ENCODE measurements at places on chromosomes 5 and 9.

DNA sequence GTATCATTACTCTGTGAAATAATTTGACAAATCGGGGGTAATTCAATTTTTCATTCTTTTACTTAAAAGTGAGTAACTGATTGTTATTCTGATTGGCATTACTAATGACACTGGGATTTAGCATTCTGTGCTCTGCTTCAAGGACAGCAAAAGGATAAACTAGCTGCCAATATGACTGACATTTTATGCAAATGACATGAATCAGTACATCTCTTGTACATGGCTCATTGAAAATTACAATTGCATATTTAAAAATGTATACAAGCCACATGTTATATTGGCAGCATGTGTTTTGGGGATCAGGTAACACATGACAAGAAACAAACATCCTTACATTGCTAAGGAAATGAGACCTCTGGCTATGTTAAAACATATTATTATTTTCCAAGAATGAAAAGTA lies 79.0 kb downstream of the SMC2 start:
- no peak for DNase-seq

GRCh38 chr5:32172923-32173266 lies 1.2 kb downstream of the GOLPH3 start:
- DNase-seq = no peak

DNA sequence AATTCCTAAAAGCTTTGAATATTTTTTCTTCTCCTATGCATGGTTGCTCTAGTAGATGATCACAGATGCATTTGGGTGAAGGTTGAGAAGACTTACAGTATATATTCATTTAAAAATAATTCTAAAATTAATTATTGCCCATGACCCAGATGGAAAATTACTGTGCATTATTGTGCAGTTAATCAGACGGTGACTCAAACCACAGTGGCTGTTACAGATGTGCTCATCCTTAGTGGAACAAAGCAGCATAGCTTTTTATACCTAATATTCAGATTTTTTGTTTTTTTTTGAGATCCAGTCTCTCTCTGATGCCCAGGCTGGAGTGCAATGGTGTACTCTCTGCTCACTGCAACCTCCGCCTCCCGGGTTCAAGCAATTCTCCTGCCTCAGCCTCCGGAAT lies 10.7 kb downstream of the OR2V1 start:
- peak; percentile 70 for DNase-seq

DNA sequence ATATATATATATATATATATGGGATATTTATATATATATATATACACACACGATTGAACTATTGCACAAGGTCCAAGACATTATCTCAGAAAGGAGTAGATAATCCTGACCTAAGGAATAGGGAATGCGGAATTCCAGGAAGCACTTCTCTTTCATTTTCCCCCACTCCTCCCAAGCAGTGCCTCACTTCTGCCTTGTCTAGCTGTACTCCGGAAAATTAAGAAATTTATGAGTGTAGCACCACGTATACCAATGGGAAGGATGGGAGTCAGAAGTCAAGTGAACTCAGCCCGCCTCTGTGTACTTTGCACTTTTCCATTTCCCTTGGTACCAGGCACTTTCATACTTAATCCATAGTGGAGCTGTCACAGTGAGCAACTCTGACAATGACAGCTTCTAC lies 10.9 kb downstream of the SLC36A1 start:
- no peak for DNase-seq

DNA sequence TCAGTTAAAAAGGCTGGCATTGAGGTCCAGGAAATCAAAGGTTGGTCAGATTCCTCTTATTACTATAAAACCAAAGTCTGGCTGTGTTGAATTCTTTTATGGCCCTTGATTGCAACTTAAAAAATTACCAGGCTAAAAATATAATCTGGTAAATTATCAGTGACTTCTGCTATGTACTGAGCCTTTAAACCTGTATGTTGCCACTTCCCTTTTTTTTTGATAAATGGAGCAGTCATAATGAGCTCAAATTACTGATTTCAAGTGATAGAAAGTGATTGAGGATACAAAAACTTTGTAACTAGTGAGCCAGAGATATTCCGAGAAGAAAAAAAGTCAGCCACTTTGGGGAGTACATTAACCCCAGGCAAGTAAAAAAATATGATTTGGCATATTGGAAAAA lies 100.1 kb downstream of the GIN1 start:
- no peak for DNase-seq

GRCh38 chr5:57007344-57007743 lies 55.4 kb upstream of the MIER3 start:
- DNase-seq = no peak

- peak; percentile 54 for DNase-seq
Measured at GRCh38 chr5:17190242-17190778, 27.1 kb upstream of the BASP1 start.

DNA sequence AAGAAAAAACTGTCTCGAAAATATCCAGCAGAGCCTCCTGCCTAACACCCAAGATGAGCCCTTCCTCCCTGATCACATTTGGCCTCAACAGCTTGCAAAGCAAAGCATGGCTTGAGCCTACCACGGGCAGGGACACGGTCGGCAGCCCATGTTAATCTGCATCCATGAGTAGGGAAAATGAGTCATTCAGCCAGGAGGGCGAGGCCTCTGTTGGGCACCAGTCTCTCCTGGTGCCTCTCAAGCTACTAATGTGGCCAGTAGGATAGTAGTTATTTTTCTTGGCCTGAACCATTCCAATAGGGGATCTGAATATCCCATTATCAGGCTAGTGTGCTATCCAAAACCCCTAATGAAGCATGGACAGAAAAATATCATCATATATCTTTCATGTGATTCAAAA lies 43.0 kb upstream of the SHB start:
- no peak for DNase-seq

DNA sequence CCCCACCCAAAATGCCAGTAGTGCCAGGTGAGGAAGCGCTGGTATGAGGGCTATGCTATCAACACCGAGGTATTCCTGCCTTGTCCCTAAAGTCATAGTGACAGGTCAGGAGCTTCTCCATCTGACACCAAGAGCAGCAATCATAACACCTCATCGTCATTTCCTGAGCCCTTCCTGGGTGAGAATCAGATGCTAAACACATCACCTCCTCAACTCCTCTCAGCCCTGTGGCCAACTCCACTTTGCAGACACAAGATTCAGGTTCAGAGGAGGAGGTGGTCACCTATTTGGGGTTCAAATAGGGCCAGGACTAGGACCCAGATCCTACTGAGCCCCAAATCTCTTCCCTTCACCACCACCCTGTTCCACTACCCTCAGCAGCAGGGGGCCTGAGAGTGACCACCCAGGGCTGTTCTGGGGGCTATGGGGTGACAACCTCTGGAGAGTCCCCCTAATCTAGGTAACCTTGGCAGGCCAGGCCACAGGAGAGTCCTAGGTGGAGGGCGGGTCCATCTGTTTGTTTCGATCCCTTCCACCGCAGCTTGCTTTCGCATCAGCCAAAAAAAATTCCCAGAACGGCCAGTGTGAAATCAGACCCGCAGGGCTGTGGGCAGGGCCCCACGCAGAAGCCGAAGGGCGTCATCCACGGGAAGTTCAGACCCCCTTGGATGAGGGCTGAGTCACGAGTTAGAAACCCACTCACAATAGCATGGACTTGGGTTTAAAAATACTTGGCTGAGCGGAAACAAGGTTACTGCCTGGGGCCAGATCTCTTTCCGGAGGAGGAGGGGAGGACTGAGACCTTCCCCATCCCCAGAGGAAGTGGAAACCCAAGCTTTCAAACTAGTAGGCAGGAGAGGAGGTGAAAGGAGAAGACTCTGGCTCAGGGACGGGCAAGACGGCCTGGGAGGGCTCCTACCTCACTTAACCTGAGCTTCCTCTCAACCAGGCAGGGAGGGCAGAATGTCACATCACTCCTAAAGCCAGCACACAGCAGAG lies 8.7 kb downstream of the STK10 start:
- DNase-seq = no peak

DNA sequence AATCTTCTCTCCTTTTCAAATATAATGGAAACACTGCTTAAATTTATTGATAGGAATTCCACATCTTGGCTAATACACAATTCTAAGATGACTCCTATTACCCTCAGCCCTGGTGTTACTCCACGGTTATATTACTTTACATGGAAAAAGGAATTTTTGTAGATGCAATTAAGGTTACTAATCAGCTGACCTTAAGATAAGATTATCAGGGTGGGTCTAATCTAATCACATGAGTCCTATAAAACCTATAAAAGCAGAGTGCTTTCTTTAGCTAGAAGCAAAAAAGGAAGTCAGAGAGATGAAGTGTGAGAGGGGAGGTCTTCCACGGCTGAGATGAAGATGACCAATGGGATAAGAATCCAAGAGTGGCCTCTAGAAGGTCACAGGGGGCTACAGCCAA lies 268.6 kb downstream of the PDE4D start:
- DNase-seq = no peak

DNA sequence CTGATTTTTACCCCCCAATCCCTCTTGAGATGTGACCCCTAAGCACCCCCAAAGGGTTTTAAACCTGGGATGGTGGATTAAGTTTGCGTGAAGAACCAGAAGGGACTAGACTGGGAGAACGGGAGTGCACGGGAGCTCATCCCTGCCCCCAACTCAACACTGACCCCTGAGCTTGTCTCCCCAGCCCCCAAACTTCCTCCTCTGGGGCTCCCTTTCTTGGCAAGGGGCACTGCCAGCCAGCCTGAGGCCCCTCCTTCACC lies 5.0 kb upstream of the SET start:
- no peak for DNase-seq

GRCh38 chr9:123371228-123371584 lies 15.2 kb downstream of the CRB2 start:
- no peak for DNase-seq

DNA sequence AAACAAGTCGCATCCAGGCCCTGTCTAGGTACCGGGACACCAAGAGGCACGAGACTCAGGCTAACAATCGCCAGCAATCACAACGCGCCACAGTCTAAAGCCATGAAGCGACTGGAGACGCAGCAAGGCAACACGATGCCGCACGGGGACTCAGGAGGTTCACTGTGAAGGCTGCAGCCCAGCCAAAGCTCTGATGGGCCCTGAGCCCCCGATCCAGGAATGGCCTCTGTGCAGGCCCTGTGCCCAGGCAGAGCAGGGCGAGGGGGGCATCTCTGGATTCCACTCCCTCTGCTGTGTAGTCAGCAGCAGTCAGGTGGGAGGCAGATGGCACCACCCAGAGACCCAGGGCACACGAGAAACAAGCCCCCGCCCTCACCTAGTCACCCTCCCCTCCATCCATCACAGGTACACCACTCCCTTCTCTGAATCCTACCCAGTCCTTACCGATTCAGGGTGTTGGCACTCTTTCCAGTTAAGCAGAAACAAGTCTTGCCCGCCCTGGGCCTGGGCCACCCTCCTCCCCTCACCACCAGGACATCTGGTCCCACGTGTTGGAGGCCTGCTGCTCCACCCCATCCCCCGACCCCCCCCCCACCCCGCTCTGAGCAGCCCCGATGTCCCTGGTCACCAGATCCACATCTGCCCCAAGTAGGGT lies 1.1 kb downstream of the RALGDS start:
- no peak for DNase-seq

DNA sequence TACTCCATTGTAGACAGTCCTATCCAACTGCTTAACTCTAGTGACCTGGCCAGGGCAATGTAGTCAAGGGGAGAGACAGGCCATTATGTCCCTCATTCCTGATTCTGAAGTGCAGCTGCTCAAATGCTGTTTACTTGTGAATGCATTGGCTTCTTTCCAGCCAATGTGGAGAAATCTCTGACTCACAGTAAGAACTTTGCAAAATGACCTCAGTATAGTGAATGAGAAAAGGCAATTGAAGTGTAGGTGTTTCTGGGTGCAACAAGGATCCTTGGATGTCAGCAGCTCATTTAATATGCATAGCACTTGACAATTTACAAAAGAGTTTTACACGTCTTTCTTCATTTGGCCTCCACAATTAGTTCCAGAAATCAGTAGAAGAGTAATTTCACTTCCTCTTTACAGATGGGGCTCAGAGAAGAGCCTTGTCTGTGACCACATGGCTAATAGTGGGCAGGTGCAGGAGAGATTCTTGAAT lies 367.2 kb downstream of the OSTF1 start:
- DNase-seq = no peak

All from GM03348 (cell line).